ENCODE measurements at places on chromosomes 6 and 20. TPM values are rescaled to one million over a fixed set of nuclear protein-coding genes. Genes with fewer than 3 reads are reported as not detected.

GRCh38 chr6:39913391-39913916 lies 20.8 kb downstream of the MOCS1 start:
- no peak for DNase-seq
- peaks cover 24% of the 10 kb centered on the region for H3K36me3 ChIP-seq
- no peak overlapping the region for H3K4me3 ChIP-seq

DNA sequence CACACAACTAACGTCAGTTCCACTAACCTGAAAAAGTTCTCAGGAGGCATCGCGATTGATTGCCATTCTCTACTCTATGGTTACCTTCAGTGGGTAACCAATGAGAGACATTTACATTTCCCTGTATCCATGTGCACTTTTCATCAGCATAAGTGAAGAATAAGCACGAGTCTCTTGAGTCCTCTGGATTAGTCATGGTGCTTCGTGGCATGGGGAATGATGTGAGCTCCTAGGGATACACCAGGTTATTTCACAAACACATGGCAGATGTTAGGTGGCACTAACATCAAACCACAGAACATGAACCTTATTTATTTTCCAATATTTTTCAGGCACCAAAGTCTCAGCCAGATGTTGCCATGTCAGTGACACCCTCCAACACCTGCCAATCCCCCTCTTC lies 64.0 kb downstream of the FYN start:
- no peaks in the 10 kb centered on the region for H3K27me3 ChIP-seq
- no peak overlapping the region for H3K27ac ChIP-seq
- no peaks in the 10 kb centered on the region for H3K36me3 ChIP-seq
- no peak for DNase-seq
- H3K4me1 ChIP-seq: peaks cover 5% of the 10 kb centered on the region

DNA sequence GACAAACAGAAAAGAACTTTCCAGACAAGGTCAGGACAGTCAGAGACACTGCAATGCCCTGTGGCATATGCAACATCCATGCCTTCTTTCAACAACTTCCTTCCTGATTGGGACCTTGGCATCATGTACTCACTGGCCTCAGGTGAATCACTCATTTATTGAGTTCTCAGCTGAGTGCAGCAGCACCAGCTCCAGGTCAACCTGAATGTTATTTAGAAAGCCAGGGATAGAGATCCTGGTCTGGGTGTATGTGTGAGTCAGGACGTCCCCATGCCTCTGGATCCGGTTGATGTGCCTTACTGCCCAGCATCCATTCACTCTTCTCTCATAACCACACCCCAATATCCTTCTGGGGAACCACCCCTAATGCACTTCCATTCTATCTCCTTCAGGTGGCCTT lies 54.4 kb downstream of the SNRNP48 start:
- H3K36me3 ChIP-seq: no peaks in the 10 kb centered on the region
- no peaks in the 10 kb centered on the region for H3K27me3 ChIP-seq
- H3K27ac ChIP-seq: no peak overlapping the region
- no peak overlapping the region for H3K4me3 ChIP-seq
- H3K4me1 ChIP-seq: no peaks in the 10 kb centered on the region

The SLC16A10 gene
- total RNA-seq: 3.7 TPM

The LST1 gene
- 31.5 TPM for total RNA-seq

The HLA-DOA gene
- 21.6 TPM for total RNA-seq
